ENCODE measurements at places on chromosomes 5 and 9.

GRCh38 chr5:73748510-73749400 lies 122.8 kb downstream of the ARHGEF28 start:
- DNase-seq, result no peak

DNA sequence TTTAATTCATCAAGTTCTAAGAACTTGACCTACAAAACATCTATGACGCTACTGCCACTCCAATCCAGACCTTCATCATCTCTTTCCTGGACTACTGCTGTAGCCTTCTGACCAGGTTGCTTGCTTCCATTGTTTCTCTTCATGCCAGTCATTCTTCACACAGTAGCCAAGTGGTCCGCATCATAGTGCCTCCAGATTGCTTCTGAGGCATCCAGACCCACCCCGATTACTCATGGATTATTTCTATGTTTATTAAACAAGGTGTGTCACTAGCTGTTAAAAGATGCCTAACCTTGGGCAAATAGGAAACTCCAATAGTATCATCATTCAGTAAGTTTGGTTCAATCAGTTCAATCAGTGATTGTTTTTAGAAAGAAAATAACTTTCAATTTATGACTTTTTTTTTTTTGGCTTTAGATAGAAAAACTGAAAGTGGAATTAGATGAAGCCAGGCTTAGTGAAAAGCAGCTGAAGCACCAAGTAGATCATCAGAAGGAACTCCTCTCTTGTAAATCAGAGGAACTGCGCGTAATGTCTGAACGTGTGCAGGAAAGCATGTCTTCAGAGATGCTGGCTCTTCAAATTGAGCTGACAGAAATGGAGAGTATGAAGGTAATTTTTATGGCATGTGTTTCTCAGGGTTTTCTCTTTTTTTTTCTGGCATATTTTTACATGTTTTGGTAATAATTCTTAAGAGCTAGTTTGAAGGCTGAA lies 9.5 kb downstream of the SPDL1 start:
- no peak for DNase-seq

GRCh38 chr9:110143485-110143884 lies 64.5 kb downstream of the C9orf152 start:
- no peak for DNase-seq

DNA sequence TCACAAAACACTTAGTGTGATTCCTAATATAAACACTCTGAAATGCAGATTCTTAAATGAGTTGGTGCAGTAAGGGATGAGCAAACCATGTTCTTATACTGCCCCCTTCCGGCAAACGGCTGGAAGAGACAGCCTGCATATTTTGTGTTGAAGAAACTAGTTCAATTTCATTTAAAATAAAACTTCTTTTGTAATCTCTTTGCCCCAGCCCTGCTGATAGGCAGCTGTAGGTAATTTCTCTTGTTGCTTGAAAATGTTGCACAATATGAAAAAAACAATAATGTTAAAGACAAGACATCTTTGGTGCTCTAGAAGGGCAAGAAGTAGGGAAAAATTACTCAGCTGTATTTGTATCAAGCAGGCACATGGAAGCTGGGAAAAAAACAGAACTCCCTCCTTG lies 89.7 kb upstream of the CCNG1 start:
- DNase-seq, result no peak

DNA sequence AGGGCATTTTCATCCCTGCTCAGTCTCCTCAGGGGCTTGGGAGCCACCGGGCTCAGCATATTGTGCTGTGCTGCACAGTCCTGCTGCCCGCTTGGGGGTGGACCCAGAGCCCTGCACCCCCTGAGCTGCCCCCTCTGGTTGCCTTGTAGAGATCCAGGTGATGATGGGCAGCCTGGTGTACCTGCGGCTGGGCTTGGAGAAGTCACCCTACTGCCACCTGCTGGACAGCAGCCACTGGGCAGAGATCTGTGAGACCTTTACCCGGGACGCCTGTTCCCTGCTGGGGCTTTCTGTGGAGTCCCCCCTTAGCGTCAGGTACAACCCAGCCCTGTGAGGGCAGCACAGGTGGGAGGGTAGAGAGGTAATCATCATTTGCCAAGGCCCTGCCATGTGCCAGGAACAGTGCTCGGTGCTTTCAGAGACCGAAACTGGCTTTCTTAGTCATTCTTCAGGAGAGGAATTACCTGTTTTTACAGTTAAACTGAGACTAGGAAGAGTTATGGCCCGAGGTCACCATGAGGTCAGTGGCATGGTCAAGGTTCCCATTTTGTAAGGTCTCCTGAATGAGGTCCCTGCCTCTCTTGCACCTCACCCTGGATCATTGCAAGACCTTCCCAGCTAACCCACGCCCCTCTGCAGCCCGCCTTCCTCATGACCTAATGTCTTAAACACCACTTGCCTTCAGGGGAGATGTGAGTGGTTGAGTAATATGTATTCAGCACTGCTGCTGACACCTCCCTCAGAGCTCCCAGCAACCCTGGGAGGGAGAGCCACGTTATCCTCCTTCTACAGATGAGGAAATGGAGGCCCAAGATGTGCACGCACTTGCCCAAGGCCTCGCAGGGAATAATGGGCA lies 7.5 kb downstream of the NHP2 start:
- peak; percentile 63 for DNase-seq

DNA sequence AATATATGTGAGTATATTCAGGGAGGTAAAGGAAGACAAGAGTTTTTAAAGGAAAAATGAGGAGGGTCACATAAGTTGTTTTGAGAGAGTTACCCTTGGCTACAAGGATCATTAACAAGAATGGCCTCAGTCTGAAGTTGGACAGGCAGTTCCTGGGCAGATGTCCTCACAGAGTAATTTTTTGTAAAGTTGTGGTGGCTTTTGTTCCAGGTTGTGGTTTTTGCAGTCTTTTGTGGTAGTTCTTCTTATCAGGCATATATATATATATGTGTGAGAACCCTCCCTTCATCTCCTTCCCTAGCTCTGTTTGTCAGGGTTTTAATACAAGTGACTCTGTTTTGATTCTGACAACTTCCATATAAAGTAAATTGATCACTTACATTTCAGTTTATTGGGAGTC lies 60.0 kb downstream of the CSNK1G3 start:
- no peak for DNase-seq

DNA sequence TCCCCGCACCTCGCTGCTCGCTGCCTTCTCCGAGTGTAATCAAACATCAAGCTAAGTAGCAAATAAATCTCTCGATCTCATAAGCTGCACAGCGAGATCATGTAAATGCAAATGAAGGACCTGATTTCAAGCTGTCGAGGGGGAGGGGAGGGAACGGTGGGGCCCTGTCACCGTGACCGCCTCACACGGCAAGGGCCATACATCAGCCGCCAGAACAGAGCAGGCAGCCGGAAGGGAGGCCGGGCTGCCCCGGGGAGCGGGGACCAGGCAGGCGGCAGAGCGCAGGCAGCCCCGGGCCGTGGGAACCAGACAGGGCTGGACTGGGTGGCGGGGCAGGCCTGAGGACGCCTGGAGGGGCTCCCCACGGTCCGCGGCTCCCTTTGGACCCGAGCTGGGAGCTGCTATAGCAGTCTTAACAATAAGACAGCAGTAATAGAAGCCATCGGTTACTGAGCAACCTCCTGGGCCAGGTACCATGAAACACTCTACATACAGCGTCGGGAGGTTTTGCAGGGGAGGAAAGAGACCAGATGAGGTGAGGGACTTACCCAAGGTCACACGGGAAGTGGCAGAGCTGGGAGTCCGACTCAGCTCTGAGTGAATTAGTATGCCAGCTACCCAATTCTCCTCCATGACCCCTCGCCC lies 76.8 kb downstream of the CFAP77 start:
- DNase-seq, result peak; percentile 6

DNA sequence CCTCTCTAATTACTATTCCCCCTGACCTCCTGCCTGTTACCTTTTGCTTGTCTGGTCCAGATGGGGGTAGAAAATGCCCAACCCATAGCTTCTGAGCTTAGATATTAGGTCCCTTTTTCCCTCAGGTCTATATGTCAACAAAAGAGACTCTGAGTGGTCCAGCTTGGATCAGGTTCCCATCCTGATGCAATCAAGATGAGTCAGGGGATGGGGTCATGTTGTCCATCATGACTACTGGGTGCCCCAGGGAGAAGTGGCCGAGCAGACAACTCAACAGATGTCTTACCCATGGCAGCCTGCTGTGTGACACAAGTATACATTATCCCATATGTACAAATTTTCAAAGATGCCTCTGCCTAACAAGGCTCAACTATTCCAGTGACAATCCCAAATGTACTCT lies 9.1 kb upstream of the ANKH start:
- DNase-seq, result no peak

DNA sequence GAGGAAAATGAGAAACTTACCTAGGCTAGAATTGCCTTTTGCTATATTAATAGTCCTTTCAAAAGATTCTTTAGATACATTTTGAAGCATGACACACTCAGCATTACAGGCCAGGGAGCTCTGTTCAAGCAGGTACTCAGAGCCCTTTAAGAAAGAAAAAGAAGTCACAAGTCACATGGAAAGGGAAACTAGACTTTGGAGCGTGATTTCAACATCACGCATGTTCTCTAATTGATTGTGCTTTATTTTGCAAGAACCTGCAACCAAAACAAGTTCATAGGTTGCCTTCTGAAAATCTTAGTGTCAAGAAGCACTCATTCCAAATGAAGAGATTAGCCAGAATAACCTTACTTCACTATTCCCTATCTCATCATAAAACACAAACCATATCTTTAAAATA lies 103.8 kb downstream of the MPDZ start:
- no peak for DNase-seq

DNA sequence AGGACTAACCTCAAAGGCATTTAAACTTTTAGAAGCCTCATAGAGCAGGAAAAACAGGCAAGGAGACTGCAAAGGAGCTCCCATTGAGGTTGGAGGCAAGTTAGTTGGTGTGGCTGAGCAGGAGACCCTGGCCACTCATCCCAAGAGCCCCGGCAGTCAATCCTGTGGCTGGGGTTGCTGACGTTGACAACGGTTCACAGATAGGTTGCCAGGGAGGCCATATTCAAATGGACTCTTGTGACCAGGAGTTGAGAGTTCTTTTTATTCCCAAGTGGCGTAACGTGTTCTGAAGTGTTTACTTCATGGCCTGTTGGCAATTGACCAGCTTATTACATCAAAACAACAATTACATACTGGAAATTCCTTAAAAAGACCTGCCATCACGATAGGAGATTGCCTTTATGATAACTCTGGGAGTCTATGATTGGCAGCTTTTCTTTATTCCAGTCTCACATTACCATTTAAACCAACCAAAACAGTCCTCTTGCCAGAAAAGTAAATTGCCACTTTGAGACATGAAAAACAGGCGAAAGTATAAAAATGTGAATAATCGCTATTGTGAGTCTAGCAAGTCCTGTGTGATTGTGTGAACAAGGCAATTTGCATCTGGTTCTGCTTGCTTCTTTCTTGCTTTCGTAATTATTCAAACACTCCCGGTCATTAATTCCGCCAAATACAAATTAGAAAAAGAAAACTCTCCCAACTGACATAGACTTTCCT lies 394.9 kb downstream of the MED10 start:
- DNase-seq, result no peak

DNA sequence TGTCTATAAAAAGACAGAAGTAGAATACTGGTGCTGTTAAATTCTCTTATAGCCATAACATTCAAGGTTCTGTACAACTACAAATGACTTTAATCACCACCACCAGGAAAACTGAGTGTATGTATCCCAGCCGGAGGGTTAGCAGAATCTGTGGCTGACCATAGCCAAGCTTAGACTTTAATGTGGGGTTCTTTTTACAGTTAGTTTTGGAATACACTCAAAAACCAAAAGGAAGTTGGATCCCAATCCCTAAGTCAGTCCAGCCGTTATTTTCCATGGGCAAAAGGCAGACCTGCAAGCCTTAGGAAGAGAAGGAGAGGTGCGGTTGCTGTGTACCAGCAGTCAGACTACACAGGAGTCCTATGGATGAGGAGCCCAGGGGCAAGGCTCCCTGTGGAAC lies 179.8 kb downstream of the ENC1 start:
- no peak for DNase-seq

- DNase-seq, result no peak
Measured at GRCh38 chr9:135941288-135941995, 19.7 kb downstream of the UBAC1 start.

DNA sequence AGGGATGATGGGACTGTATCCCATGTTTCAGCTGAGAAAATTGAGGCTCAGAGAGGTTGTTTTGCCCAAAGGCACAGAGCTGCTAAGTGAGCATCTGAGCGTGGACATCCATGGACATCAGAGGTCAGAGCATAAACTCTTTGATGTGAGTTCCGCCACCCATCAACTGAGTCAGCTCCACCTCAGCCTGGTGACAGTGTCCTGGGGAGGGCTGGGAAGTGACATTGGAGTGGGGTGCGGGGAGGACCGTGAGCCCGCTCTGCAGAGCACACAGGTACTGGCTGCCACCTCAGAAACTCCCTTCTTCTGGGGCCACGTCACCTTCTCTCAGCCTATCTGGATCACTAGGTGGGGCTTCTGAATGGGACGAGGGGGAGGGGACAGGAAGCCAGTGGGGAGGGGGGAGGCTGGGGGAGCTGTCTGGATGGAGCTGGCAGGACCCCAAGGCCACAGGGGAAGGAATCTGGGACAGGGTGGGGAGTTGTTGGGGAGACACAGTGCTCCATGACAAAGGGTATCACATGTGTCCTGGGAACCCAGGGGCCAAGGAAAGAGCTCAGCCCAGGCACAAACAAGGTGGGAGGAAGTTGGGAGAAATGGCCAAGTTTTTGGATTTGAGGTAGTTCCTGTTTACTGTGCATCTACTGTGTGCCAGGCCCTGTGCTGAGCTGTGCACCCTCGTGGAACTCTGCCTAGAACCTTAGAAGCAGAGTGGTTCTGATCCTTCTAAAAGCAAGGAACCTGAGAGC lies 2.5 kb downstream of the LAMC3 start:
- no peak for DNase-seq

DNA sequence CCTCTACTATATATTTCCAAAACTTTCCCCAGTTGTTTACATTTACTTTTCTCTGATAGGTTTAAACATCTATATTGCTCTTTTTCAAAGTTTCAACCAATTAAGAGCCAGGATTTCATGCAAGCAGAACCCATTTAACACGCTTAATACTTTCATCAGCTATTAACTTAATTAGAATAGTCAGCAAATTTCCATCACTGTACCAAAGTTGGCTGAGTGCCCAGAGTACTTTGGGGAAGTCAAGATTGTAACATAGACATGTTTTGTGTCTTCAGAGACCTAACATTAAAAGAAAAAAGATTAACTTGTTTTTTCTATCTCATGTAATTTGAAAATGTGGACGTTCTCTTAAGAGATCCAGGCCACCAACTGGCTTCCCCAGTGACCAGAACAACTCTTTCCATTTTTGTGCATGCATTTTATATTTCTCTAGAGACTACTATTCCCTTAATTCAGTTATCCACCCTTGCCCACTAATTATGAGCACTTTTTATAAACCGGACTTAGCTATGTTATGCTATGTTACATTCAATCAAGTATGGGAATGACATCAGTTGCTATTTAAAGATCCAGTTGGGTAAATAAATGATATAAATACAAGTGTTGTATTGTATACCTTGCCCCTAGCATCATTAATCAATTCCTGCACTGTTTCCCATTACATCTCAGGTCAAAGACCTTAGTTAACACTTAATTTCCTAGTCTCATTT lies 478.1 kb upstream of the NMUR2 start:
- DNase-seq, result no peak
